Activated CD8-positive, alpha-beta T cell treated with anti-CD3 and anti-CD28 coated beads for 36 hours (primary cell): ENCODE measurements at places on chromosomes 1 and 21. TPM values are rescaled to one million over a fixed set of nuclear protein-coding genes. Genes with fewer than 3 reads are reported as not detected.
A peak's percentile ranks its signal among the peaks of the same experiment; 100 is the strongest.

DNA sequence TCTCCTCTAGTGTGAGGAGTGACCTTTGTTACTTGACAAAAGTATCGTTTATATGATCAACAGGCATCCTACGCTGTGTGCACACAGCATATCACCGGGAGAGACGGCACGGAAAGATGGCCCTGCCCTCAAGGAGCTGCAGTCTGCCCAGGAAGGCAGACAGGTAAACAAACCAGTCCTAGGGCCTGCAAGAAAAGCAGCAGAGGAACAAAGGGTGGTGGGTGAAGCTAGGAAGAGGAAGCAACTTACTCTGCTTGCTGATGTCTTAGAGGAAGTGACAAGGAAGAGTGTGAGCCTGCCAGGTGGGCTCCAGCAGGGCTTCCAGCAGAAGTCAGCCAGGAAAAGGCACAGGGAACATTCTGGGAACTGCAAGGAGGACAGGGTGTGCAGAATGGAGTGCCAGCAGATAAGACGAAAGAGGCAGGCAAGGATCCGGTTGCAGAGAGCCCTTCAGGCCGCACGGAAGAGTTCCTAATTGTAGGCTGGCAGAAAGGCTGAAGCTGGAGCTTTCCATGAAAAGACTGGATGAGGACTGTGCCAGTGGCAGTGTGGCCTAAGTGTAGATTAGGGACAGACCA, 106.7 kb downstream of the SLC45A1 start:
- H3K36me3 ChIP-seq, result peaks cover 6% of the 10 kb centered on the region
- H3K27me3 ChIP-seq, result no peaks in the 10 kb centered on the region
- H3K4me1 ChIP-seq, result peaks cover 42% of the 10 kb centered on the region
- H3K4me3 ChIP-seq, result peak overlapping the region; percentile 77

DNA sequence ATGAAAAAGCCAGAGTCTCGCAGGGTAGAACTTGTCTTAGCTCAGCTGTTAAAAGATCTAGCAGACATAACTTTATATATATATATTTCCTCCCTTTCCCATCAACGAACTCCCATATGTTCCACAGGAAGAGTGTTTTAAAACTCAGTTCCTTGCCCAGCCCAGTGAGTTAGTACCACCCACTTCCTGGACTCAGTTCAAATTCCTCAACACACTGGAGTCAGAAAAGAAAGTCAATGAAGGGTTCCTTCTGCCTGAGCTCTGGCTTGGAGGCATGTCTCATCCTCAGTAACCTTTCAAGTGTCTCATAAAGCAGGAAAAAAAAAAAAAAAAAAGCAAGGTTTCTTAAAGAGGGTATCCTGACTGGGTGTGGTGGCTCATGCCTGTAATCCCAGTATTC, 15.6 kb downstream of the TPM3 start:
- no peak overlapping the region for H3K4me3 ChIP-seq
- H3K36me3 ChIP-seq, result peaks cover 71% of the 10 kb centered on the region
- peaks cover 74% of the 10 kb centered on the region for H3K4me1 ChIP-seq
- H3K27me3 ChIP-seq, result no peaks in the 10 kb centered on the region
- DNase-seq, result no peak

DNA sequence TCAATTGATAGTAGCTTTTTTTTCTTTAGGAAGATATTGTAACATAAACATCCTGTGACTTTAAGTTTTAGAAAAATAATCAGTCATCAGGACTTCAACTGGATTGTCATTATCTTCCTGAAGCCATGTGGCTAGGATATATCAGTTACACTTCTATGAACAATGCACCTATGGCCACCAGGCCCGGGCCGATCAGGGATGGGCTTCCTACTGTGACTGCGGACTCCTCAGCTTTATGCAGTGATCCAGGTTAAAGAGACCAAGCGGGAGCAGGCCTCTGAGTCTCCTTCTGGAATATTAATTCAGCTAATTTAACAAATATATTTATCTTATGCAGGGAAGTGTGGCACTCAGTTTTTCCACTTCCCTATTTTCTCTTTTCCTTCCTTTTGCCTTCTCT, 200.6 kb downstream of the ADGRL2 start:
- no peaks in the 10 kb centered on the region for H3K4me1 ChIP-seq
- H3K36me3 ChIP-seq, result no peaks in the 10 kb centered on the region

DNA sequence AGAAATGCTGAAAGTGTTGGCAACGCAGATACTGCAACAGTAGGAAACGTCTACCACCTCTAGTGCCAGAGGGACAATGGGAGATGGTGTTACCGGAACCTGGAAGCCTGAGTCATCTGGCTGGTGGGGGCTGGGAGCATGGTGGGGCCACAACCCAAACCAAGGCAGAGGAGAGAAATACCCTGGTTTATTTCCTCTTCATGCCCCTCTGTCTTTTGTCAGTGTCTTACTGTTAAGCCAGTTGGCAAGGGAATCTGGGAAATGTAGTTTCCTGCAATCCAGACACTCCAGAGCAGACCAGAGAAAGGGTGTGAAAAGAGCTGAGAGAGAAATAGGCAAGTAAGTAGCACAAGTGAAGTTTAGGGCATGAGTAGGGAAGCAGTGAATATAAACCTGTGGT, 14.8 kb downstream of the DNTTIP2 start:
- no peak overlapping the region for H3K4me3 ChIP-seq
- peaks cover 18% of the 10 kb centered on the region for H3K36me3 ChIP-seq
- no peak for DNase-seq

AVPR1B gene
- not detected for total RNA-seq
